ENCODE measurements at places on chromosomes 7 and 10.

- DNase-seq: no peak
These were observed 120.7 kb downstream of the WDFY4 start for GRCh38 chr10:48805411-48805810.

GRCh38 chr7:68122801-68123200, 1126.2 kb downstream of the TYW1 start:
- DNase-seq: no peak

GRCh38 chr7:130945411-130945811, 211.4 kb upstream of the KLF14 start:
- no peak for DNase-seq

DNA sequence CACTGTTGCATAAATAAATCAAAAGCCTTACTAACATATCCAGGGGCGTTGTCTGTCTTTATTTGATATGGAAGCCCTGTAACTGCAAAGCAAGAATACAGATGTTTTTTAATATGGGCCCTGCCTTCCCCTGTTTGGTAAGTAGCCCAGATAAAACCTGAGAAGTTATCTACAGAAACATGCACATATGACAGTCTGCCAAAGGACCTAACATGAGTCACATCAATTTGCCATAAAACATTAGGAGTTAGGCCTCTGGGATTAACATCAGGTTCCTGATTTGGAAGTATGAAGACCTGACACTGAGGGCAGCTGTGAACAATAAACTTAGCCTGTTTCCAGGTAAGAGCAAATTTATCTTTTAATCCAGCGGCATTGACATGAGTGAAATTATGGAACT, 1588.8 kb downstream of the REEP3 start:
- DNase-seq: no peak

GRCh38 chr10:68196701-68197100, 35.2 kb downstream of the ATOH7 start:
- no peak for DNase-seq

DNA sequence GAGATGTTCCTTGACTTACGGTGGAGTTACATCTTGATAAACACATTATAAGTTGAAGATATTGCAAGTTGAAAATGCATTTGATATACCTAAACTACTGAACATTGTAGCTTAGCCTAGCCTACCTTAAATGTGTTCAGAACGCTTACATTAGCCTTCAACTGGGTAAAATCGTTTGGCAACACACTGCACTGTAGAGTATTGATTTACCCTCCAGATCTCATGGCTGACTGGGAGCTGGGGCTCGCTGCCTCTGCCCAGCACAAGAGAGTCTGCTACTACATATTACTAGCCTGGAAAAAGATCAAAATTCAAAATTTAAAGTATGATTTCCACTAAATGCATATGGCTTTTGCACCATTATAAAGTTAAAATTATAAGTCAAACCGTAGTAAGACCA, 7.5 kb upstream of the AGR3 start:
- DNase-seq: no peak

GRCh38 chr7:76294344-76295024, 8.0 kb upstream of the HSPB1 start:
- peak; percentile 88 for DNase-seq

GRCh38 chr7:131104596-131105293, 222.9 kb upstream of the MKLN1 start:
- DNase-seq: no peak

- DNase-seq: peak; percentile 36
These were observed 32.0 kb upstream of the PLEKHA1 start for GRCh38 chr10:122342293-122343134.

GRCh38 chr10:77442699-77443189, 194.9 kb downstream of the KCNMA1 start:
- peak; percentile 93 for DNase-seq

DNA sequence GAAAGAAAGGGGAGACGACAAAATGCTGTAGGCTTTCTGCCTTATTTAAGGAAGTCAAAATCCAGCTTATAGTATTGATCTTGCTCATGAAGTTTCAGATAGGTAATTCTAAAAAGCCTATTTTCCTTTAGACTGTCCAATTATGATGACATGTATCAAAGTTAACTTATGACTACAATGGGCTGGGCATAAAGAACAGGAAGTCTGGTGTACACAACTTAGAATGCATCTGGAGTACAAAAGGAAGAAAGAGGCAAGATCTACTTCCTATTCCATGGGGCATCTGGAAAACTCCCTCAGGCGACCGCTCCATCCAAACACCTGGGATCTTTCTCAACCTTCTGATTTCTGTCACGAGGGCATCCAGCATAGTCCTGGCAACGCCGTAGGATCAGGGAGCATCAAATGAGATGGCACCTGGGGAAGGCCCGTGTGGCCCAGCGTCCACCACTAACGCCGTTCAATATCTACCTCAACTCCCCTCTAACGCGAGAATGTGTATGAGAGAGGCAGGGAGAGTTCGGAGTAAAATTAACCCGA, 512 bp downstream of the FAM24B start:
- DNase-seq: no peak

DNA sequence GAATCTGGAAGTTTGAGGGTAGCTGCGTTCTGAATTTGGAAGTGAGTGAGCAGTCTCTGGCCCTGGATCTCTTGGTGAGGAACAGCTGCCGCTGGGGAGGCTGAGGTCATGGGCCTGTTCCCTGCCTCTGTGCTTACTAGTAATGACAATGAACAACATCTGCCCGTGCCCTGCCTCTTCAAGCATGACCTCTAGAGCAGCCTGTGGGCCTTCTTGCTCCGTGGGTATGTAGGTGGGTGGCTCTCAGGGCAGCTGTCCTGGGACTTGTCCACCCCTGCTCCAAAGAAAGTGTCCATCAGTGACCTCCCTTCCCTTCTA, 186.2 kb downstream of the CXCL12 start:
- no peak for DNase-seq

DNA sequence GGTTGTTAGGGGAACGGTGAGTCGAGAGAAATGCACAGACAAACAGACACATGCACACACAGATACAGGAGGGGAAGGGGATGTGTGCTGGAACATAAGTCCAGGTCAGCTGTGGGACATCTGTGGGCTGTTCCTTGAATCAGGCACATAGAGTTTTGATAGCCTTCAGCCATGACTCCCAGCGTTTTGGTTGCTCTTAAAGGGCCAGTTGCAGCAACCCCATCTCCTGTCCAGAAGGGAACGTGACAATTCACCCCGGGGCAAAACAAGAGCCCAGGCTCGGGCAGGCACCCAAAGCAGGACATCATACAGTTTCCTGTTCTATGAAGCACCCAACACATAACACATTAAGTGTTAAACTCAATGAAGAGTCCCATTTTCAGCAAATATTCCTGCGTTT, 9.6 kb downstream of the INSYN2A start:
- no peak for DNase-seq

- DNase-seq: no peak
These were observed at the start of gene HOGA1 for GRCh38 chr10:97584060-97584797. Gene HOGA1 (plus strand): TSS chr10:97584389. CDS start chr10:97584704, 315 bp downstream.

- DNase-seq: no peak
These were observed 145.4 kb downstream of the NEURL1 start for GRCh38 chr10:103638948-103639347.

- peak; percentile 32 for DNase-seq
These were observed 31.6 kb downstream of the GRB10 start for GRCh38 chr7:50751146-50751545.

GRCh38 chr7:20350518-20350951, 19.8 kb downstream of the ITGB8 start:
- DNase-seq: no peak

DNA sequence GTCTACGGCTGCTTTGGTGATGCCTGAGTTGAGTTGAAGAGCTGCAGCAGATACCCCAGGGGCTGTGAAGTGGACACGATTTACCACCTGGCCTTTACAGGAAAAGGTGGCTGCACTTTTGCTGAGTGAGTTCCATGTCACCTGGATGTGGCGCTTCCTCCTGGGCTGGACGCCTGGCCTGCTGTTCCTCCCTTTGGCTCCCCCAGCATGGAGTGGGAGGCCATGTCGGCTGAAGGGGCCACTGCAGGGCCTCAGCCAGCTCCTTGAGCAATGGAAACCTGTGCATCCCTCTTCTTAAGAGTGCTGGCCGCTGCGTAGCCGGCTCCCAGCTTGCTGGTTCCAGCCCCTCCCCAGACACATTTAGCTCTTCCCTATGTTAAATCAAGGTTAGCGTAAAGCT, 221.0 kb downstream of the GLRX3 start:
- DNase-seq: no peak

All from NCI-H1417 (cell line).